Ammon's horn (tissue), 1 donor: ENCODE measurements at places on chromosomes 3 and 15.

DNA sequence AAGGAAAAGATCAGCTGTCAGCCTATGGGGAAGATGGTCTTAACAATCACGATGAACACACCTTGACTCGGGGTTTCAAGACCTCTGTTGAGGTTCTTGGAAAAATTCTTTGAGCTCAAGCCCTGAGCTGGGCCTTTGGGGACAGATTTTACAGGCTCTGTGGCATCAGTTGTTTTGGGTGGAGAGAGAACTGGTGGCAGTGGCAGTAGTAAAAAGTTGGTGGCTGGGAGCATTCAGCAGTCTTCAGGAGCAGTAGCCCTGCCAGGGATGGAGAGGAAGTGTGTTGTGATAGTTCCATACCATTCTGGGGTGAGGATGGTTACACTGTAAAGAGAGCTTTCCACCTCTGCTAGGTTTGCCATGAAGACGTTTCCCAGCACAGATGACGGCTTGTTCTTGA is 4.9 kb upstream of the KY start:
- no peak for DNase-seq

- DNase-seq, result peak; percentile 23
Measured at GRCh38 chr15:31080591-31081014, 20.9 kb downstream of the TRPM1 start.

DNA sequence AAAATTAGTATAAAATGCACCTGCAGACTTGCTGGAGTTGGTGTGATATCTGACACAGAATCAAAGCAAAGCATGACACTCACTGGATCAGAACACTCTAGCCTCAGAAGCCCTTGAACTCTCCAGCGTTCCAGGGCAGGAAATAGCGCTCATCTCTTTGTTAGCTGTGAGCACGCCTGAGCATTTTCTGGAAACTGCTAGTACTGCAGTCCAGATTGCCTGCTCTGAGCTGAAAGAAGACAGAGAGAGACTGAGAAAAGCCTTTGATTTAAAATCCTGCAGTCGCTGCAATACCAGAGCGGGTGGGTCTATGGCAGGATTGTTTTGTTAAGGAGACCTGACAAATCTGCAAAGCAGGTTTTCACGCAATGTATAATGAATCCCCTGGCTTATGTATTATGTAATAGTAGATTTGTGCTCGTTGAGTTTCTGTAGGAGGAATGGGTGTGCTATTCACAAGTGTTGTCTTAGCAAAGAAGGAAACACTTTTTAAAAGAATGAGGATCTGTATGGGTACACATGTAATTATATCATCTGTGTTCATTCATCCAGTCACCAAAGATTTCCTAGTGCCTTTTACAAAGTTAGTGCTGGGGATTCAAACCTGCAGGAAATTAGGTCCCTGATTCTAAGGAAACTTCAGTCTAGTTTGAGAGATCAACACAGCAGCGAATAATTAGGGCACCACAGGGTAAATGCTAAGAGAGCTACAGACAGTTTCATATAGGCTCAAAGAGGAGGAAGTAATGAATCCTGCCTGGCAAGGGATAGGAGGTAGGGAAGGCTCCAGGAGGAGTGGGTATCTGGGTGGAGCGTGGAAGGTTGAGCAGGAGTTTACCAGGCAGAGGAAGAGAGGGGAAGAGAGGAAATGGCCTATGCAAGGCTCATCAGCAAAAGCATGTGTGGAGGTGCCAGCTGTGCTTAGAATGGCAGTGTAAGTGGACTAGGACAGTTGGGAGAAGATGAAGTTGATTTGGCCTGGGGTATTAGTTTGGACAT is 26.1 kb upstream of the MGLL start:
- peak; percentile 83 for DNase-seq

DNA sequence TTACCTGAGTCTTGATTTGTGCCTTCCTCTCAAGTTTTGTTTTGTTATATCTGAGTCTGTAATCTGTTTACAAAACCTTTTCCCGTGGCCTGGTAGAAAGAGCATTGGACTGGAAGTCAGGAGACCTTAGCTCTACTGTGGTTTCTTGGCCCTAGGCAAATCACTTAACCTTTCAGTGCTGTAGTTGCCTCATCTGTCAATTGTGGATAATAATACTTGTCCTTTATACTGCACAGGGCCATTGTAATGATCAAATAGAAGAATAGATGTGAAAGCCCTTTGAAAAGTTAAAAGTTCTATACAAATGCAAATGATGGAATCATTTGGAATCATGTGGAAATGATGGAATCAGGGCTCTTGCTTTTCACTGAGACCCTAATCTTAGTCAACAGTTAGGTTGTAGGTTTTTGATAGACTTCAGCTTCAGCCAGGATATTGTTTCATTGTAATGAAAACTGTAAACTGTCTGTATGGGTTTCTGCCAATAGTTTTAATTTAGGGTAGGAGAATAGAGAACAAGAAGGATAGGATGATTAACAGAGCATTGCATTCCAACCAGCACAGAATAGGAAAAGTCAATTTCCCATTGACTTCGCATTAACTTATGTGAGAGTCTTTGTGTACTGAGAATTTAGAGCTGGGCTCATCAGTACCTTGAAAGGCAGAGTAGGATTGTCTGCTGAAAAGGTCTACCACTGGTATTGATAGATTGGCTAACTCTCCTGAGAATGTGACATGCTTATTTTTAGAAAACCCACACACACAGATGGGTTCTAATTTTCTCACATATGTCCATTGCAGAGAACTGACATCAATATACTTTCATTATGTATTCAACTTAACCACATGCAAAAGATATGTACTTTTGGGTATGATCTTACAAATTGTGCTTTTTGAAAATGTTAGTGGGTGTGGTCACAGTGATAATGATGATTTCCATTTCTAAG is 21.8 kb downstream of the MAP2K5 start:
- DNase-seq, result no peak

GRCh38 chr3:50610181-50610971 is 1.2 kb downstream of the CISH start:
- no peak for DNase-seq

DNA sequence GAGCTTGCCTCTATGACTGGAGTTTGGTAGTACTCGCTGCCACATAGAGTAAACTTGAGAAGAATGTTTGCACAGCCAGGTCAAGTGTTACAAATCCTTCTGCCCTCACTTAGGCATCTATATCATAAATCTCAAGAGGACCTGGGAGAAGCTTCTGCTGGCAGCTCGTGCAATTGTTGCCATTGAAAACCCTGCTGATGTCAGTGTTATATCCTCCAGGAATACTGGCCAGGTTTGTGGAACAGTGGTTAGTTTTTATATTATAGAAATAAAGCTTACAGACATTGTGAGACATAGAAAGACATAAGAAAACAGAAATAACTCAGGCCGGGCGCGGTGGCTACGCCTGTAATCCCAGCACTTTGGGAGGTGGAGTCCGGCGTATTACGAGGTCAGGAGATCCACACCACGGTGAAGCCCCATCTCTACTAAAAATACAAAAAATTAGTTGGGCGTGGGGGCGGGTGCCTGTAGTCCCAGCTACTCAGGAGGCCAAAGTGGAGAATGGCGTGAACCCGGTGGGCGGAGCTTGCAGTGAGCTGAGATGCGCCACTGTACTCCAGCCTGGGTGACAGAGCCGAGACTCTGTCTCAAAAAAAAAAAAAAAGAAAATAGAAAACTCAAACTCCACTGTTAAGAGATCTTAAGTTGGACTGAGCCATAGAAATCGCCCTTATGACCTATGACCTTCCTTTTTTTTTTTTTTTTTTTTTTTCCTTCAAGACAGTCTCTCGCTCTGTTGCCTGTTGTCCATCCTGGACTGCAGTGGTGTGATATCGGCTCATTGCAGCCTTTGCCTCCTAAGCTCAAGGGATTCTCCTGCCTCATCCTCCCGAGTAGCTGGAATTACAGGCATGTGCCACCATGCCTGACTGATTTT is 2.2 kb downstream of the RPSA start:
- no peak for DNase-seq
